ENCODE measurements at places on chromosomes 12 and 14.

DNA sequence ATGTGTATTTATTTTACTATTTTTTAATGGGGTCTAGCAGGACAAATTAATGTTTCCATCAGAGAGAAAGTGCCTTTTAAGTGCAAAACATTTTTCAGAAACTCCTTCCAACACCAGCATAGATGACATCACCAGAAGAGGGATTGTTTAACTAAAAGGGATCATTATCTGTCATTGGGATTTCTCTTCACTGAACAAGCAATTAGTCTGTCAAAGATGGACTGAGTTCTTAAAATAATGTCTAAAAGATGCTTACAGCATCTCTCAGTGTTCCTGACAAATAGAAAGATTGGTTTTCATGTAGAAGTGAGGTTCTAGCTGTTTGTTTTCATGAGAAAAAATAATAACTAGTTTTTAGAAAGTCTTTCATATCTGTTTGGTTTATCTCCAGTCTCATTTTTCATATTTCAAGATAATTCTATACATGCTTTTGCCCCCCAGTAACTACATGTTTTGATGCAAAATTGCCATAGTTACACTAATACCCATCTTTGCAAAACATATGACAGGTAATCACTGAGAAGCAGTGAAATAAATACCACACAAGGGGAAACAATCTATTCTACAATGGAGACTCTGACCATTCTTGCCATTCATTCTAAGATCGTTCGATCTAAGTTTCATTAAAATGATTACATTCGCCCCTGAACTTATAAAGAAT is 850.3 kb downstream of the GALC start:
- no peak for DNase-seq

DNA sequence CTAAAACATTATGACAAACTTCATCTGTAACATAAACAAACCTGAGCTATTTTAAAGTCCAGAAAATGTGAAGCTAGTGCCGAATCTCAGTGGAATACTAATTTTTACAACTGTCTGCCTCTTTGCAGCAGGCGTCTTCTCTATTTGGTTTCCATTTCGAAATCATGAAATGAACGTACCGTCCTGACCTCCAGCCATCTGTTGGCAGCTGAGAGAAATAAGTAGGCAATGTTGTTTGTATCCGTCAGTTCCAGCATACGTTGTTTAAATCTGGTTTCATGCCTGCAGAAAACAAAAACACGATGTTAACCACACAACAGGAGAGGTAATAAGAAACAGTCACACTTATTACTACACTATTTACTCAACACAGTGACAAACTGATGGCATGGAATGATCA is 54.3 kb upstream of the KCNJ8 start:
- no peak for DNase-seq

DNA sequence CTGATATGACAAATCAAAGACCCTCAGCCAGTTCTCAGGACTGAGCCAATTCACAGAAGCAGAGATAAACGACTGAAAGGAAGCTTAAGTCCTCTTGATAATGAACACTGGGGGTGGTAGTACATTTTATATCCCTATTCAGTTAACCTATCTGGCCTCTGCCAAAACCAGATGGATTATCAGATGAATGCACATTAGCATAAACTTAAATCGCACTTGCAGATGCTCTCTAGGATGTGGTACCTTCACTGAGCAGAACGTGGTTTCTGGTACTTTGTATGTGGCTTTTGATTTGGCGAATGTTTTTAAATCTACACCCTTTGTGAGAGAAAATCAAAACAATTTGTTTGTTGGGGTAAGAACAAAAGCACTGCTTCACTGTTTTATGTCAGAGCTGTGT is 21.1 kb upstream of the TAS2R14 start:
- DNase-seq = no peak

DNA sequence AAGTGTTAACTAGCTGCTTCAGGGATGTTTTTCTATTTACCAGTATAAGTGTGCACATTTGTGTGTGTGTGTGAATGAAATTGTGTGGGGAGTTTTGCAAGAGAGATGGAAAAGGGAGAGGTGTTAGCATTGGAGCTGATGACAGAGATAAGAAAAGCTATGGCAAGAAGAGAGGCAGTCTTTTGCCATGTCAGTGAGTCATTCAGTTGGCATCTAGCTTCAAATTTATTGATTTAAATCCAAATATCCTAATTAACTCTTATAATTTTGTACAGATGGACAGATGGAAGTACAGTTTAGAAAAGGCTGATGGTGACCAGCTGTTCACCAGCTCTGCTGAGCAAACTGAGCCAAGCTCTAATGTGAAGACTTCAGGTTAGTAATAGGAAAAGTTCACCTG is 3.3 kb upstream of the BHLHE41 start:
- no peak for DNase-seq

DNA sequence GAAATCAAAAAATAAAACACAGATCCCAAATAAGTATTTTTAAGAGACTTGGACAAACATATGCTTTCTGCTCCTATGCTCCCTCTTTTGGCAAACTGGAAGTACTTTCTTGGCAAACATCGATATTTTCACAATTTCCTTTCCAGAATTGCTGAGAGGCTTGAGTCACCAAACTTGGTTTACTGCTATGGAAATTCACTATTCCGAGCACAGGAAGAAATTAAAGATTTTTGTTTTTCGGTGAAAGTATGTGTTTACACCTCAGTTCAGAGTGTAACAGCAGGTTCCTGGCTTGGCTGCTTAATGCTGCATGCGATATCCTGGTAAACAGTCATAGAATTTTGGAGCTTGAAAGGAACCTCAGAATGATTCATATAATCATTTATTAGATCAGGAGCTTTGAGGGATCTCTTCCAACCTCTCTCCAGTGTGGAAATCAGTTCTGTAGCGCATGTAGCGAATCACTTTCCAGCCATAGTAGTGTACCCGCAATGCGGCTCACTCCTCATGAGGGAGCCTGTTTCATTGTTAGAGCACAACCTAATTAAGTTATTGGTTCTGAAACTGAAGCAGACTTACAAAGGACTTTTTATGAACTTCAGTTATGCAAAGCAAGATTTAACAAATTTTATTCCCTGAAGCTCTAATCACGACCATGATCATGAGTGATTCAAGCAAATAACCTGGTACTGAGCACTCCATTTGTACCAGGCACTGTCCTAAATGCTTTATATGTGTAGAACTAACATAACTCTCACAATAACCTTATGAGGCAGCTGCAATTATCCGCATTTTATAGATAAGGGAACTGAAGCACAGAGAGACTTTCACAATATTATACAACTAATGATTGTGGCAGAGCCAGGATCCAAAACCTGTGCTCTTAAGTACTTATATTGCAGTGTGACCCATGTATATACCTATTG is 56.4 kb upstream of the ATP2A2 start:
- DNase-seq = no peak

- DNase-seq = no peak
Measured at GRCh38 chr14:28057359-28058296, 709.0 kb upstream of the FOXG1 start.

DNA sequence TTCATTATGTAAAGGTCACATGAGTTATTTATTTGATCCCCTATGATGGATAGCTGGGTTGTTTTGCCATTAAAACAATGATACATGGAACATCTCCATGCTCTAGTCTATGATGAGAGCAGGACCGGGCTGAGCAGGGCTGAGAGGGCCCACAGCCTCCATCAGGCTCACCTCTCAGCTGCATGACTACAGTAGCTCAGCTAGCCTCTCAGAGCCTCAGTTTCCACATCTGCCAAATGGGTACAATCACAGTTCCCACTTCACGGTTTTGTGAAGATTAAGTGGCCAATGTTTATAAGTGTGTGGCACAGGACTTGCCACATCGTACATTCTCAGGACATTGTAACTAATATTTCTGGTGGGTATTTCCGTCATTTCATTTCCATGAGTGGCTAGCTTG is 19.9 kb upstream of the MYL2 start:
- no peak for DNase-seq

- no peak for DNase-seq
Measured at GRCh38 chr12:115949675-115950074, 327.8 kb downstream of the MED13L start.

DNA sequence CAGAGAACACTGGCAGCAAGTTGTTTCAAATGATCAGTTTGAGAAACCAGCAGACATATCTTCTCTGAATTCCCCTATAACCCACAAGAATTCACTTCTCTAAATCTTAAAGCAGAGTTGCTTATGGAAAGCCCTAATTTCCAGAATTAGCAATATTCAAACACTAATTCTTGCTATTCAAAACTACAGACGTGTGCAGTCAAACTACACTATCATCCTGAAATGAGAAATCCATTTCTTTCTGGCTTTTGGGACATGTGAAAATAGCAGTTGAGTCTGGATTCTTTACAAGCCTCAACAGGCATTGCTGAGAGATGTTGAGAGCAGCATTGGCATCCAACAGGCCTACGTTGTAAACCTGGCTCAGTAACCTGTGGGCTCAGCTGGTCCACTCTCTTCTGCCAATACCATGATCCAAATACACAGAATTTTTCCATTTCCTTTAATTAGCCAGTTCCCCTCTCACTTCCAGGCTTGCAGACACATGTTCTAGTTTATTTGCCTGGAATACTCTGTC is 74.6 kb upstream of the TMTC1 start:
- no peak for DNase-seq

DNA sequence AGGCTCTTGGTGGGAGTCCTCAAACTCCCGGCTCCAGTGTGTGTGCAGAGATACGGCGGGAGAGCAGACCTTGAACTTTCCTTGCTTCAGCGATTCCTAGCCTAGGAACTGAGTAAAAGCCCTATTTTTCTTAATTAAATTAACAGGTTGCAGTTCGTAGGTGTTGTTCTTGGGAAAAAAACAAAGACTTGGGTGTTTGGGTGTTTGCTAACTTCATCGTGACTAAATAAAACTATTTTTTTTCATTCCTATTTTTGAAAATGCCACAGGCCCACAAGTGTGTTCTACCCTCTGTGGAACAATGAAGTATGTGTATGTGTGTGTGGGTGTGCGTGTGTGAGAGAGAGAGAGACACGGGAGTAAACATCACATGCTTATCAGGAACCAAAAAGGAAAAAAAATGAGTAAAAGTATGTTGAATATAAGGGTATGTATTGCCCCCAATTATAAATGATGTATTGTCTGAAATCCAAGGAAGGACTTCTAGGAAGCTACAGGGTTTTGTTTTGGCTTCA is 651 bp downstream of the TMEM117 start:
- DNase-seq = no peak

DNA sequence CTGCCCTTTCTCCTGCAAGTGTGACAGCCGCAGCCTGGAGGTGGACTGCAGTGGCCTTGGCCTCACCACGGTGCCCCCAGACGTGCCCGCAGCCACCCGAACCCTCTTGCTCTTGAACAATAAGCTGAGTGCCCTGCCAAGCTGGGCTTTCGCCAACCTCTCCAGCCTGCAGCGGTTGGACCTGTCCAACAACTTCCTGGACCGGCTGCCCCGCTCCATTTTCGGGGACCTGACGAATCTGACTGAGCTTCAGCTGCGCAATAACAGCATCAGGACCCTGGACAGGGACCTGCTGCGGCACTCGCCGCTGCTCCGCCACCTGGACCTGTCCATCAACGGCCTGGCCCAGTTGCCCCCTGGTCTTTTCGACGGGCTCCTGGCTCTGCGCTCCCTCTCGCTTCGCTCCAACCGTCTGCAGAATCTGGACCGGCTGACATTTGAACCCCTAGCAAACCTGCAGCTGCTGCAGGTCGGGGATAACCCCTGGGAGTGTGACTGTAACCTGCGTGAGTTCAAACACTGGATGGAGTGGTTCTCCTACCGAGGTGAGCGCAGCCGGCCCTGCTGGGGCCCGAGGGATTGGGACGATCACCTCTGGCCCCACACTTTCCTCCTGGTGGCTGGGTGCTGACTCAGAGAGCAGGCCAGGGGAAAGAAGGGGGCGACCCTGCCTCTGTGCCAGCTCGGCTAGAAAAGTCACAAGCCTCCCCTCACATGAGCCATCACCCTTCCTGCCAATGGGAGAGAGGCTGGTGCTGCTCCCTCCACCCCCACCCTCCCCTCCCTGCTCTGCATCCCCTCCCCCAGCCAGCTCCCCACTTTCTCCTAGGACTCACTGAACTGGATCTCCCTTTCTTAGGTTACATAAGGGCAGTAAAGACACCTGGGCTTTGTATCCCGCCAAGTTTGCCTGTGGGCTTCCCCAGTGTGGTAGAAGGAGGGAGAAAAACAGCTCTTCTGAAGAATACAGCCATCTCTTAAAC is 10.9 kb downstream of the LRTM2 start:
- no peak for DNase-seq

- DNase-seq = no peak
Measured at GRCh38 chr12:54352022-54352531, 12.2 kb downstream of the GPR84 start.

- DNase-seq = no peak
Measured at GRCh38 chr14:70391493-70392391, 25.1 kb downstream of the SYNJ2BP start.

DNA sequence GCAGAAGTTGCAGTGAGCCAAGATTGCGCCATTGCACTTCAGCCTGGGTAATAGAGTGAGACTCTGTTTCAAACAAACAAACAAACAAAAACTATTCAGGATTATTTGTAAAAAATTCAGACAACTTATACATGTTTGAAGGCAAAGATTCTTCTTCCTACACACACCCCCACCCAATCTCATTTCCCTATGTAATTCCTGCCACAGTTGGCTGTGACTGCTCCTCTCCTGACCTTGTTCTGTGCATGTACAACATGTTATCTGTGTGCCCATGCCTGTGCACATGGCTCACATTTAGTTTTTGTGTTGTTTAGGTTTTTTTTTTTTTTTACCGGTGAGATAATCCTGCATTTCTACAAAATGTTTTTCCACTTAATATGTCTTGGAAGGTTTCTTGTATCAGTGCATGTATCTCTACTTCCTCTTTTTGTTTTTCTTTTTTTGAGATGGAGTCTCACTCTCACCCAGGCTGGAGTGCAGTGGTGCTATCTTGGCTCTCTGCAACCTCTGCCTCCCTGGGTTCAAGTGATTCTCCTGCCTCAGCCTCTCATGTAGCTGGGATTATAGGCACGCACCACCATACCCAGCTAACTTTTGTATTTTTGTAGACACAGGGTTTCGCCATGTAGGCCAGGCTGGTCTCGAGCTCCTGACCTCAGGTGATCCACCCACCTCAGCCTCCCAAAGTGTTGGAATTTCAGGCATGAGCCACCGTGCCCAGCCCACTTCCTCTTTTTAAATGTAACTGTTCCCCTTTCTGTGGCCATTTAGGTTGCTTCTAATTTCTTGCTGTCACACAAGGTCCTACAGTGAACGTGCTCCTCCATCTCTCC is 8.7 kb downstream of the CFAP251 start:
- DNase-seq = no peak

DNA sequence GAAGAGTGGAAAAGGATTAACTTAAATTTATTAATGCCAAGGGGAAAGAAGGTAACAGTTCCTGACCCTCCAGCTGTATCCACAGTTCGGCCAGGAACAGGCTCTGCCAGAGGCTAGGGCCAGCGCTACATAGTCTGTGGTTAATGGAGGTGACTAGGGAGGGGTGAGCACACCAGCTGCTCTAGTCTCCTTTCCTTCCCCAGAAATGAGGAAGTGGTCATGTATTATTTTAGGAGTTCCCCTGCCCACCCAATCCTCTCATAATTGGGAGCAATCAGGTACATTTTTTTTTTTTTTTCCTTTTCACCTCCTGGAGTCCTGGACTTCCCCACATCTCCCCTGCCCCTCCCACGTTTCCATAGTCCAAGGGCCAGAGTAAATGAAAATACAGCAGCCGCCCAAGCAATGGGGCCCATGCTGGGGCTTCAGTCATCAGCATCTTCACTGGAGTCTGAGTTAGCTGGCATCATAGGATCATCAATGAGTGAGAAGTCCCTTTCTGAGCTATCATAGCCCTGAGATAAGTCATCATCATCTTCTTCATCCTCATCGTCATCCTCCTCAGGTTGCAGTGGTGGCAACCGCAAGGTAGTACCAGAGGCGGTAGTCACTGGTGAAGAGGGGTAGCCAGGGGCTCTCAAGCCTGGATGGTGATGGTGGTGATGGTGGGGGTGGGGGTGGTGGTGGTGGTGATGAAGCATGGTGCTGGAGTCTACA is 1.5 kb upstream of the SUPT16H start:
- DNase-seq = no peak

All from stimulated activated CD8-positive, alpha-beta memory T cell treated with anti-CD3 and anti-CD28 coated beads, Interleukin-2, amount 100 ng/mL, for 48 hours (primary cell).